ENCODE measurements at places on chromosomes 7 and 10. TPM values are rescaled to one million over a fixed set of nuclear protein-coding genes. Genes with fewer than 3 reads are reported as not detected.
A peak's percentile ranks its signal among the peaks of the same experiment; 100 is the strongest.

GRCh38 chr10:59079386-59080226 is 96.8 kb upstream of the PHYHIPL start:
- DNase-seq = no peak

- DNase-seq = no peak
These were observed 30.5 kb downstream of the DCLRE1A start for GRCh38 chr10:113823389-113823788.

- no peak for DNase-seq
These were observed 28.7 kb downstream of the CSGALNACT2 start for GRCh38 chr10:43166880-43167497.

GRCh38 chr10:32680803-32681557 is 235.0 kb downstream of the CCDC7 start:
- DNase-seq = no peak

Gene CRYGN
- not detected for total RNA-seq

GRCh38 chr10:131142517-131143380 is 168.8 kb downstream of the TCERG1L start:
- DNase-seq = peak; percentile 14

Gene TBRG4
- total RNA-seq = 62.3 TPM

DNA sequence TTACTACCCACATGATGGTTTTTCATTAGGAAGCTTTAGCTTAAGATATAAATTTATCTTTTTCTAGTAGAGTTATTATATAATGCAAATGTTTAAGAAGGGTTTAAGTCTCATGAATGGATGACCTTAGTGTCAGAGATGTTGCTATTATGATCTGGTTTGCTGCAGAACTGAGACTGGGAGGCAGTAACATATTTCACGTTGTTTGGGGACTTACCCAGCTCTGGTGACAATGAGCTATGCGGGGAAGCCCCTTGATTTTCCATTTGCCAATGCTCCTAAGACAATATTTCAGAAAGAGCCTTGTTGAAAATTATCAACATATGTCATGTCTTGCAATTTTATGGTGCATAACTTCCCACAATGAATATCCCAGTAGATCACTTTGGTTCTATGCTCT is 754.6 kb downstream of the REEP3 start:
- DNase-seq = no peak

Gene HECTD2
- total RNA-seq = 30.7 TPM

Gene CUBN
- total RNA-seq = 5.7 TPM

- no peak for DNase-seq
These were observed 177.2 kb downstream of the SEC23IP start for GRCh38 chr10:120069700-120070099.

DNA sequence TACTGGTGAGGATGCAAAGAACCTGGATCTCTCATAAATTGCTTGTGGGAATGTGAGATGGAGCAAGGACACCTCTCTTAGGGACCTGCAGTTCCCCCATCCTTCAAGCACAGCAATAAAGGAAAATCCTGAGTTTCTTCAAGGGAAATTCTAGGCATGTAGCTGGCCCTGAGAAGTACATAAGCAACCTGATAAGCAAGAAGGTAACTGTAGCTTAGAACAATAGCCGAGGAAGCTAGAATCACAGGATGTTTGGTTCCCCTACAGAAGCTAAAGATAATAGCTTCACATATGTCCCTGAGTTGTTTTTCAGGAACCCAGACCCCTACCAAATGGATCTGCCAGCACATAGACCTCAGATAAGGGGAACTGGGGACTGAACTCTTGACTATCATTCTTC is 11.6 kb upstream of the UPP1 start:
- no peak for DNase-seq

Gene TACC2
- 26.1 TPM for total RNA-seq

DNA sequence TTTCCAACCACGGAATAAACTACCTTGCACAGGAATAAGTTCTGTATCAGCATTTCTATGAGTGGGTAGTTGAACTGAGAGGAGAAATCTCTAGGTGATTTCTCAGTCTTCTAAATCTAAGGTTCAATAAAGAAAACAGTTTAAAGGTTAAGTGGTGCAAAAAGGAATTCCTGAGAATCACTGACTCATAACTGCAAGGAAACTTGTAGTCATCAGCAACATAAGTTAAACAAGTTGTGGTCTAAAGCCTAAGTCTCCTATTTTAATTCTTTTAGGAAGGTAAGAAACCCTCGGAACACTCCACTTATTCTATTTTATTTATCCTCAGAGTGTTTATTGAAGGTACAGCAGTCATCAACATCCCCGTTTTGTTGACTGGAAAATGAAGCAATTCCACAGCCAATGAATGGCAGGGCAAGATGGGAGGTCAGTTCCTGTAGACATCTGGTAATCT is 92.4 kb upstream of the PIK3CG start:
- no peak for DNase-seq

GRCh38 chr10:91206427-91206826 is 14.0 kb upstream of the PCGF5 start:
- DNase-seq = no peak

DNA sequence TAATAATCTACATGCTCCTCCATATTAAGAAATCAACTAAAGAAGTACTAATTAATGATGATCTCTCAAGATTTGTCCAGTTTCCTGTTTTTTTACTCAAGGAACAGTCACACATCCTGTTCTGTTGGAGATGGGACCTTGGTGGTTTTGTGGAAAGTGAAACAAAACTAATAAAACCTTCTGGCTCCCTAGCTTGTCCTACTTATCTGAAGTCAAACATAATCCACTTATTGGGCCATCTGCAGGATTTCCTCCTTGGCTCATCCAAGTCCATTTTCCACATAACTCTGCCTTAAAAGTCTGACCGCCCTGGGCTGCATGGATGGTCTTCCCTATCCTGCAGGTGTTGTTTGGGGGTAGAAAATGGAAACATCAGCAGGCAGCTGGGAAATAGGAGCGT is 39.4 kb upstream of the TARP start:
- DNase-seq = no peak

GRCh38 chr7:20624666-20625385 is 9.4 kb downstream of the ABCB5 start:
- DNase-seq = no peak

- no peak for DNase-seq
These were observed 63.0 kb downstream of the MINDY3 start for GRCh38 chr10:15797346-15797745.

DNA sequence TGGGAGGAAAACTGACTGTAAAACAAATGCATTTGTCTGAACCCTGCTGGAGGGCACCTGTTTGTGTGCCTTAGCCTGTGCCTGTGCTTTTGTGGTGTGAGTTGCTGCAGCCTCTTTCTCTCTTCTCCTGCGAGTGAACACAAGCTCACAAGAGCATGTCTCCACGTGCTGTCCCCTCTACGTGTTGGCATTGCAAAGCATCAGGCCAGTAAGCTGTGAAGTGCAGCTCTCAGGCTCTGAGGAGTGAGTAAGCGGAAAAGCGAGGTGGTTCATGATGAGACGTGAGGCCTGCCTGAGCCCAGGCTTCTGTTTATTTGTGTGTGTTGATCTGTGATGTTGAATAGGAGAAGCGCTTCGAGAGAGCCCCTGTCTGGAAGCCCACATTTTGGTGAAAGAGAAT is 85.6 kb upstream of the PDCD4 start:
- no peak for DNase-seq

Gene NKX1-2
- 0.33 TPM for total RNA-seq

GRCh38 chr10:86180861-86181260 is 185.7 kb downstream of the GRID1 start:
- no peak for DNase-seq

Gene CALD1
- 252 TPM for total RNA-seq

Gene SFXN4
- 25.2 TPM for total RNA-seq

DNA sequence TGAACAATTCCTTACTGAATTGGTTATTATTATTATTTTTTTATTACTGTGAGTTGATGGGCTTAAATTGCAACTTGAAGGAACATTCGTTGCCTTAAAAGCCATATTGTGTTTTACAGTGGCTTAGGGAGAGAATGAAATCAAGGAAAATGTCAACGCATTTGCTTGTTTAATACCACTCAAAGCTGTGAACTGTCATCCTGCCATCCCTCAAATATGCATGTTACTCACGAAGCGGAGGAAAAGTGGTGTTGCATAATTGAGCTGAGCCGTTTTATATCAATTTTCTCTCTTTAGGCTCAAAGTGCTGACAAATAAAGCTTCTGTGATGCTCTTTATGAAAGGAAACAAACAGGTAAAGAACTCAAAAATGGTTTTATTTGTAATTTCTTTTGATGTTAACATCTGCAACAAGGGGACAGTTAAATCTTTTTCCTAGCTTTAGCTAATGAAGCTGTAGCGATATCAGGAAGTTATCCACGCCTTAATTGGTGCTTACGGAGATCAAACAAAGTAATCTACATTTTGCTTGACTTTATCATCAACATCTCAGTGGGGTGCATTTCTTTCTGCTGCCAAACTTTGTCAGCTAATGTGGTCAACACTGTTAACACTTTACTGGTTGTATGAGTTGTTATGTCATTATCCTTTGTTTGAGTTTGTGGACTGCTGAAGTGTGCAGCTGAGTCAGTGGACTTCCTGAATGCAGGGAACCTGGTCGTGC is 33.1 kb downstream of the GLRX3 start:
- no peak for DNase-seq

DNA sequence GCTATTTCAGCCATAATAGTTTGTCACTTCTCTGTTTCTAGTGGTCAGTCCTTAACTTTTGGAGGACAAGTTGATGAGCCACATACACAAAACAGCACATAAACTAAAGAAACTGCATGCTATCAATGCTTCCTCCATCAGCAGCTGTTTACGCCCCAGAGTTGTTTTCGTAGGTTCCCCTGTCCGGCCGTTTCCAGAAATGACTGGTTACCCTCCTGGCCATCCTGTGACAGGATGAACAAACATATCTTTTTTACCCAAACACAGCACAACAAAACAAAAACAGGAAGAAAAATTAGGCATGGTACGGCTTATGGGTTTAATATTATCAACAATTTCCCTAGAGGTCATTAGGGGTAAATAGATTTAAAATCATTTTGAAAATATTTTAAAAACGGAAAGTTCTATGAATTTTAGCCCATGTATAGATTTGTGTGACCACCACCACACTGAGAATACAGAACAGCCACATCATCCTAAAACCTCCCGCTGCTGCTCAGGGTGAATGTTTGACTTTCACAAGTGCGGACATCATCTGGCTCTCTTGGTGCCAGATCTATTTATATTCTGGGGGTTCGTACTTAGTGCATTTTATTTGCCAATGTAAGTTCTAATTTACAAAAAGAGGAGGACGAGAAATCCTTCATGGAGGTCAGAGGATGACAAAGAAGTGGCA is 74.8 kb downstream of the HIPK2 start:
- no peak for DNase-seq

- peak; percentile 82 for DNase-seq
These were observed 161.9 kb downstream of the SH2D4B start for GRCh38 chr10:80699602-80700039.

- peak; percentile 85 for DNase-seq
These were observed 5.7 kb downstream of the PLCE1 start for GRCh38 chr10:93999401-93999851.

- no peak for DNase-seq
These were observed 620 bp downstream of the BET1 start for GRCh38 chr7:94003446-94004023.

GRCh38 chr7:86773309-86773708 is 129.6 kb downstream of the GRM3 start:
- no peak for DNase-seq
